Esophagus squamous epithelium (tissue), 5 donors: ENCODE measurements at places on chromosomes 6 and 20.
A peak's percentile ranks its signal among the peaks of the same experiment; 100 is the strongest.

- no peaks in the 10 kb centered on the region for H3K36me3 ChIP-seq
- H3K27me3 ChIP-seq: no peaks in the 10 kb centered on the region
- no peak for DNase-seq
- no peaks in the 10 kb centered on the region for H3K4me1 ChIP-seq
These were observed 135.3 kb upstream of the CENPW start for GRCh38 chr6:126204598-126204997.

DNA sequence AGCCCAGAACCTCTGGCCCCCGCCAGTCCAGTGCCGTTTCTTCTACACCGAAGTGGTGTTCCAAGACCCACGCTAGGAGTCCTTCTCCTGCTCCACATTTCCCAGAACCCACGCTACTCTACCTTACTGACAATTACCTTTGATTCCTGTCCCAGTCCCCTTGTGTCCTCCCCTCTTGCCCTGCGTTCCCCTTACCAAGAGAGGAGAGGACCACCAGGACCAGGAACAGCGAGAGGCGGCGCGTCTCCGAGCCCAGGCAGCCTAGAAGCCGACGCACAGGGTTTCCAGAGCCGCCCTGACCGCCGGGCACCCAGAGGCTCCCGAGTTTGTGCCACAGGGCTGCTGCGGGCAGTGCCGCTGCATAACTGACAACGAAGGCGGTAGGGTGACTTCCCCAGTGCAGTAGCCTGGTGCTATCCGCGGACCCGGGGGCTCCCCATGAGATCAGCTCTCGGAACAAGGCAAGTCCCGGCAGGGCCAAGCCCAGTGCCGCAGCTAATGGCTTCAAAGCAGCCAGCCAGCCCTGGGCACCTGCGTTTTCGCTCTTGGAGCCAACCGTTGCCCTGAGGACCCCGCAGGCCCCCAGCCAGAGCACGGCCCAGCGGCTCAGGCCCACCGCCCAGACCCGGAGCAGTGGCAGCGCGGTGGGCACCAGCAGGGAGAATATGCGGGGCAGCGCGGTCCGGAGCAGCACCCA is 512 bp downstream of the TAP1 start:
- H3K4me1 ChIP-seq: peaks cover 6% of the 10 kb centered on the region
- peak overlapping the region; percentile 94 for H3K27ac ChIP-seq
- H3K27me3 ChIP-seq: no peaks in the 10 kb centered on the region

- H3K4me3 ChIP-seq: no peak overlapping the region
- no peak for DNase-seq
- no peaks in the 10 kb centered on the region for H3K27me3 ChIP-seq
- no peak overlapping the region for H3K27ac ChIP-seq
- H3K36me3 ChIP-seq: no peaks in the 10 kb centered on the region
These were observed 61.4 kb downstream of the FAM135A start for GRCh38 chr6:70474751-70475150.

GRCh38 chr6:111503194-111503593 is 20.2 kb upstream of the REV3L start:
- DNase-seq: no peak
- H3K27me3 ChIP-seq: no peaks in the 10 kb centered on the region
- H3K36me3 ChIP-seq: no peaks in the 10 kb centered on the region
- H3K4me1 ChIP-seq: no peaks in the 10 kb centered on the region
- no peak overlapping the region for H3K27ac ChIP-seq
- H3K4me3 ChIP-seq: no peak overlapping the region

DNA sequence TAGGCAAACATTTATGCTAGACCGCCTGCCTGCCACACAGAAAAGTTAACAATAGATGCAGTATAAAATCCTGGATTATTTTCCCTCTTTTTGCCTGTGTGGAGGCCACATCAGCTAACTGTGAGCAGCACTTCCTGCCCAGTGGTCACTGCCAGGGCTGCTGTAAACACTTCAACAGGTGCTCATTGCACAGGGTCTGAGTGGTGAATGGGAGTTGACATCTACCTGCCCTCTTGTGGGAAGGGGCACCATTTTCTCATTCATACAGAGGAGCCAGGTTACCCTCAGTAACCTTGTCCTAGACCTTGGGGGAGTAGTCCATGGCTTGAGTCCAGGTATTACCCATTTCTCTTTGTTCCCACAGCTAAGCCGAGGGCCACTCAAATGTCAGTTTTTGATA is 235.3 kb downstream of the TMEM242 start:
- H3K4me1 ChIP-seq: no peaks in the 10 kb centered on the region
- peaks cover 68% of the 10 kb centered on the region for H3K36me3 ChIP-seq
- no peak overlapping the region for H3K27ac ChIP-seq

DNA sequence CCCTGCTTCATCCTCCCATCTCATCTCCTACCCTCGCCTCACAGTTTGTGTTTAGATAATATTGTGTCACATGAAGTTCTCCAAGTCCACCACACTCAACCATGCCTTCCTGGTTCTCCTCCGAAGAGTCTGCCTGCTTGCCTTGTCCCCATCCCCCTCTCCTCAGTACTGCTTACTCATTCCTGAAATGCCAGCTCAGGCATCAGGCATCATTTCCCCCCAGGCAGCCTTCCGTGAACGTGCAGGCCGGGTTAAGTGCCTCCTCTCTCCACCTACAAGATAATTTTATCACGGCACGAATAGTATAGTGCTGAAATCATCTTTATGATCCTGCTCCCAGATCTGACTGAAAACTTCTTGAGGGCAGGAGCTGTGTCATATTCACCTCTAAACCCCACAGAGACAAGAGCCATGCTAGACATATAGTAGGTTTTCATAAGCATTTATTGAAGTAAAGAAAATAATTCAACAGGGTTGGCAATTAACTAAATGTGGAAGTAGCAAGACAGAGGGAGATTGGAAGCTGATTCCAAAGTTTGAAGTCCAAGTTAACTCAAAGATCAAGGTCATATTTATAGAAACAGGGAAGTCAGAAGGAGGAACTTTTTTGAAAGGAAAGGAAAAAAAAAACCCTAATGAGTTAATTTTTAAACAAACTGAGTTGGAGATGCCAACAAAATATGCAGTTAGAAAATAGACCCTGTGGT is 48.7 kb upstream of the BMP2 start:
- H3K27me3 ChIP-seq: no peaks in the 10 kb centered on the region
- no peaks in the 10 kb centered on the region for H3K36me3 ChIP-seq
- DNase-seq: no peak
- no peak overlapping the region for H3K27ac ChIP-seq
- H3K4me1 ChIP-seq: peaks cover 13% of the 10 kb centered on the region

DNA sequence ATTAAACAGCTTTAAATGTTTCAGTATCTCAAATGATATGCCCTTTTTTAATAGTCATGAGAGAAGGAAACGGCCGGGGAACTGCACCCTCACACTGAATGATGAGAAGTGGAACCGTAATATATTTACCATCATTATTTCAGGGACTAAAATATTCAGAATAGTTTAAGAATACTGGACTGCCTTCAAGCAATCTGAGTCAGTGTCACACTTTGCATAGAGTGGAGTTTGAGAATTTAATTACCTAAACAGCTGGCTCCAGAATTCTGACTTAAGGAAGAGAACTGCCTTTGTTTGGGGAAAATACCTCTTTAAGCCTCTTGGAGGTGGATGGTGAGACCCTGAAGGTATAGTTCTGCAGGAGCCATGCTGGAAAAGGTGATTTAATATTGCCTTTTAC is 135.9 kb upstream of the EPHA7 start:
- no peak overlapping the region for H3K4me3 ChIP-seq
- DNase-seq: no peak
- no peaks in the 10 kb centered on the region for H3K27me3 ChIP-seq
- no peak overlapping the region for H3K27ac ChIP-seq

GRCh38 chr20:5844063-5844681 is 94.0 kb downstream of the SHLD1 start:
- no peaks in the 10 kb centered on the region for H3K27me3 ChIP-seq
- no peaks in the 10 kb centered on the region for H3K4me1 ChIP-seq
- no peak overlapping the region for H3K27ac ChIP-seq
- H3K4me3 ChIP-seq: no peak overlapping the region
- DNase-seq: no peak
